IPS-NIHi11 (cell line): ENCODE measurements at places on chromosomes 1 and 21.

GRCh38 chr1:171751221-171751620 is 9.4 kb upstream of the VAMP4 start:
- no peak for DNase-seq

- no peak for DNase-seq
Measured at GRCh38 chr1:44348061-44348485, 7.0 kb downstream of the ERI3 start.

- DNase-seq: no peak
Measured at GRCh38 chr1:44945967-44946366, 40.4 kb downstream of the EIF2B3 start.

- DNase-seq: no peak
Measured at GRCh38 chr21:17390569-17390968, 122.3 kb upstream of the CXADR start.

GRCh38 chr1:68938051-68938666 is 441.3 kb upstream of the DEPDC1 start:
- DNase-seq: no peak

DNA sequence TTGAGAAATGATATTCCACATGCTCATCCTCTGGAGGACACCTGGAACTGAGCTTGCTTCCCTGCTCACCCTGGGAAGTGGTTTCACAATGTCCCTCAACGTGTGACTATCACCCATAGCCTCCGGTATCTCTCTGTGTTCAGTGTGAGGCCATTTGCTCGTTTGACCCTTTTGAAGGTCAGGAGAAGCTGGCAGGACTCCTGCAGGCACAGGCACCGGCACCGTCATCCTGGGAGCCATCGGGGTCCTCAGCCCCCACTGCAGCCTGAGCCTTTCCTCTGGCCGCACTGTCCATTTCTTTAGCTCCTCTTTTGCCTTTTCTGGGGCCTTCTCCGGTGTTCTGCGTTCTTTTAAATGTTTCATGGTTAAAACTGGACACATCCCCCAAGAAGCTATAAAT is 159.6 kb upstream of the COL6A1 start:
- no peak for DNase-seq

DNA sequence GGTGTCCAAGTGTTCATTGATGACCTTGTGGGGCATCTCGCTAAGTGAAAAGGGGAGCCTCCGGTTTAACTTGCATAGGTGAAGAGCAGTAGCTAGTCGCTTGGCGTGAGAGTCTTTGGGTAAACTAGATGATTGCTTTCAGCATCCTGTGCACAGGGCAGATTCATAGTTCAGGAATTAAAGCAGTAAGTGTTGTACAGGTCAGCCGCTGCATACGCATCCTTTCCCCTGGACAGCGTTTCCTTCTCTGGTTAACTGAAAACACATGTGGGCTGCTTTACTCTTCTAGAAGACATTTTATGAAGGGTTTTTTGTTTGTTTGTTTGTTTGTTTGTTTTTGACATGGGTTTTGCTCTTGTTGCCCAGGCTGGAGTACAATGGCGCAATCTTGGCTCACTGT is 12.1 kb downstream of the NDUFV3 start:
- DNase-seq: no peak

GRCh38 chr1:25653558-25653957 is 37.0 kb downstream of the MAN1C1 start:
- no peak for DNase-seq

DNA sequence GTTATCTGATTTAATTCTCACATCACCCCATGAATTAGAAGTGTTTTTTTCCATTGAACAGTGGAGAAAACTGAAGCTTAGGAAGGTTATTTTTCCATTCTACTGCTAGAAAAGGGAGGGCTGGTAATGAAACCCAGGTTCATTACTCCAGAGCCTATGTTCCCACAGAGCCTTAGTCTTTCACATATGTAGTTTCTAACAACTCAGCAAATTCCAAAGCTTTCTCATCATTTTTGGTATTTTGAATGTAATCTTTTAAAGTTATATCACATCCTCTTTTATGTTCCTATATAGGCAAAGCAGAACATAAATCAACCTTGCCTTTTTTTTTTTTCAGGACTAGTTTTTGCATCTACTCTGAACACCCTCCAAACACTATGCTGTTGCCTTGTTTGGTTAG is 131.9 kb upstream of the BEND5 start:
- DNase-seq: no peak

- DNase-seq: no peak
Measured at GRCh38 chr1:152759453-152760173, 1.8 kb downstream of the KPRP start.

DNA sequence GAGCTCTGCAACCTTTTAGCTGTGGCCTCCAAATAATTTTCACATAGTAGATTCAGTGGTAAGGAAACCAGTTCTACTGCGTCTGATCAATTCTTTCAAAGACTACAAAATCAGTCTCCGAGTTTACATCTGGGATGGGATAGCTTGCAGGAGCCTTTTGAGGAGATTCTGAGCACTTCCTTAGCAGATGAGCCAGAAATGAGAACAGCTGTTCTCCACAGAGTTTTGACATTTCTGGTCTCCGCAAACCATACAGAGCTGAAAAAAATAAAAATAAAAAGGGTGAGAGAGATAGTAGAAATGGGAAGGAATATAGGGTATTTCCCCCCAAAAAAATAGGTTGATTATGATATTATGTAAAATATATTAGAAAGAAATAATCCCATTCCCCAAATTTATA is 119.3 kb downstream of the LYPLAL1 start:
- DNase-seq: no peak

- DNase-seq: no peak
Measured at GRCh38 chr1:192914092-192914491, 105.3 kb downstream of the RGS2 start.

DNA sequence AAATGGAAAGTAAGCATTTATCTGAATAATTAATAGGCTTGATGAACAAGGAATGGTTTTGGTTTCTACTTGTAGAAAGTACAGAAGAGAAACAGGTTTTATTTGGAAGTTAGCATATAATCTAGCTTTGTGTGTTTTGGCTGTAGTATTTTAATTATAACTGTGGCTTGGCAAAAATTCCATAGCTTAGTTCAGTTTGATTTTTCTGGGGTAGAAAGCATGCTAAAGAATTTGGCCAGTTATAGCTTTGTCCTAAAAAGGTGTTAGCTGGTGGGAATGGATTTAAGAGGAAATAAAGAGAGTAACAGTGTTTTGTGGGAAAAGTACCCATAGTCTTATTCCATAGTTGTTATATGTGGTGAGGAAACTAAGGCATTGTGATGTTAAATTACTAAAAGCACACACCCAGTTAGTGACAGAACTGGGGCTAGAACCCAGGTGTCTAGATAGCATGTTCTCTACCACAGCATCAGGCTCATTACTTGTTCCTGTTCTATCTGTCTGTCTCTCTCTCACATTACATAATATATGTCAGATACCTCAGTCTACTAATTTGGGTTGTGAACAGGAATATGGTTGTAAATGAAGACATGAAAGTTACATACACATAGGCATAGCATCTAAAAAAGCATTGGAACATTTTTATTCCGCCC is 55.0 kb downstream of the MPZL1 start:
- DNase-seq: no peak
